Urinary bladder (tissue), 4 donors: ENCODE measurements at places on chromosomes 5 and 9. TPM values are rescaled to one million over a fixed set of nuclear protein-coding genes. Genes with fewer than 3 reads are reported as not detected.

DNA sequence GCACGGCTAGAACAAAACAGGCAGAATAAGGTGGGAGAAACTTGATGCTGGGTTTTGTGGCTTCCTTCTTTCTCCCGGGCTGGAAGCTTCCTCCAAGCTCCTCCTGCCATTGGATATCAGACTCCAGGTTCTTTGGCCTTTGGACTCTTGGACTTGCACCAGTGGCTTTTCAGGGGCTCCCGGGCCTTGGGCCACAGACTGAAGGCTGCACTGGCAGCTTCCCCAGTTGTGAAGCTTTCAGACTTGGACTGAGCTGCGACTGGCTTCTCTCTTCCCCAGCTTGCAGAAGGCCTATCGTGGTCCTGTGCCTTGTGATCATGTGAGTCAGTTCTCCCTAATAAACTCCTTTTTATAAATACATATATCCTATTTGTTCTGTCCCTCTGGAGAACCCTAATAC, 364.4 kb downstream of the DNAH5 start:
- DNase-seq: no peak

DNA sequence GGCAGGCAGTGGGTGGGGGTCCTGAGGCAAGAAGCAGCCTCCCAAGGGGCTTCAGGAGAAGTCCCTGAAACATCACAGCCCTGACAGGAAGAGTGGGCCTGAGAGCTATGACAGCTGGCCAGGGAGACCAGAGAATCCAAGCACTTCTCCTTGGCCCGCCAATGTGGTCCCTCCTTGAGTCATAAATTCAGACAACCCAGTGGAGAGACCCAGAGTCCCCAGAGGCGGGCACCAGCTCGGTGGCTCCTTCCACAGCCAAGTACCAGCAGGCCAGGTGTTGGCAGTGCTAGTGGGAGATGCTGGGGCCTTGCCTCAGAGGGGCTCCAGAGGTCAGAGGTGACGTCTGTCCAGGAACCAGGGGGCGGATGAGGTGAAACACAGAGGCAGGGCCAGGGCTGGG, 1.6 kb upstream of the DOK3 start:
- DNase-seq: no peak

DNA sequence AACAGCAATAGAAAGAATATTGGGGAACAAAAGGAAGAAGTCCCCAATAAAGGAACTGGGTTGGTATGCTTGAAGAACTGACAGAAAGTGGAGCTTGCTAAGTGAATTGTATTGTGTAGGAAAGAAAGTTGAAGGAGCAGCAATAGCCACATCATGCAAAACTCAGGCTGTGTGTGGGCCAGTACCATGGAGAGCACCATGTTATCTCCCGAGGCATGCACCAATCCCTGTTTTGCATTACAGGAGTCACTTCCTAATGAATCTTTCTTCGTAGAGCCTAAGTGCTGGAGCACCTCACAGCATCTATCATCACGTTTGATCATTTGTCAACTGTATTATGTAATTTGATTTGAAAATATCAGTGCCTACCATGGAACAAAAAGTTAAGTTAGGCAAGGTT, 137.7 kb upstream of the NMUR2 start:
- no peak for DNase-seq

The TMEFF1 gene
- 2.0 TPM for total RNA-seq

- no peak for DNase-seq
These were observed 182.7 kb downstream of the PBX3 start for GRCh38 chr9:125929846-125930245.

DNA sequence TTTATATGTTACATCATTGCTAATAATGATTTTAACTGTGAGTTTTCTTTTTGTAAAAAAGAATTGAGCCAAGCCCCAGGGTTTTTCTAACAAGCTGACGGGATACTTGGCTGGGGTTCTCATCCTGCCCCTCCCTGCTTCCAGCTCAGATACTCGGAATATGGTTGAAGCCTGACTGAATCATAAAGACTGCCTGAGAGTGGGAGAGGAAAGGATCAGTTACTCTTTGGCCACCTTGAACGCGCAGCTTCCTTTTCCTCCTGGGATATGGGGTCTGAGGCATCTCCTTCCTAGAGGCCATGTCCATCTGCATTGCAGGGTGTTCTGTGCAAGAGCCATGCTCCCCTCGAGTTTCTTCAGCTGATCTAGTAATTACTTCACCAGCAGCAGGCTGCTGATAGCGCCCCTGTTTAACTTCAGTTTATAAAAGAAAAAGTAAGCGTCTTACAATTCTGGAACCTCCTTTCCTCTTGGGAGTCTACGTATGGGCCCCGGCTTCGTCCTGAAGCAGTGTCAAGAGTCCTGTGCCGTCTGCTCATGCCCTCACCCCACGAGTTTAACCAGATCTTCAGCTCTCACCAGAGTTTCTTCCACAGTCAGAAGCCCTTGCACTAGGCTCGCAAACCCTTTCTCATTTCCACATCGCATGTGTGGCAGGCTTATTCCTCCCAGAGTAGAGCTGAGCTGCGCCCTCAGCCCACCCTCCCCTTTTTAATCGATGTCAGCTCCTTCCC, 130.0 kb downstream of the MVB12B start:
- no peak for DNase-seq

The GABRA6 gene
- total RNA-seq: not detected

DNA sequence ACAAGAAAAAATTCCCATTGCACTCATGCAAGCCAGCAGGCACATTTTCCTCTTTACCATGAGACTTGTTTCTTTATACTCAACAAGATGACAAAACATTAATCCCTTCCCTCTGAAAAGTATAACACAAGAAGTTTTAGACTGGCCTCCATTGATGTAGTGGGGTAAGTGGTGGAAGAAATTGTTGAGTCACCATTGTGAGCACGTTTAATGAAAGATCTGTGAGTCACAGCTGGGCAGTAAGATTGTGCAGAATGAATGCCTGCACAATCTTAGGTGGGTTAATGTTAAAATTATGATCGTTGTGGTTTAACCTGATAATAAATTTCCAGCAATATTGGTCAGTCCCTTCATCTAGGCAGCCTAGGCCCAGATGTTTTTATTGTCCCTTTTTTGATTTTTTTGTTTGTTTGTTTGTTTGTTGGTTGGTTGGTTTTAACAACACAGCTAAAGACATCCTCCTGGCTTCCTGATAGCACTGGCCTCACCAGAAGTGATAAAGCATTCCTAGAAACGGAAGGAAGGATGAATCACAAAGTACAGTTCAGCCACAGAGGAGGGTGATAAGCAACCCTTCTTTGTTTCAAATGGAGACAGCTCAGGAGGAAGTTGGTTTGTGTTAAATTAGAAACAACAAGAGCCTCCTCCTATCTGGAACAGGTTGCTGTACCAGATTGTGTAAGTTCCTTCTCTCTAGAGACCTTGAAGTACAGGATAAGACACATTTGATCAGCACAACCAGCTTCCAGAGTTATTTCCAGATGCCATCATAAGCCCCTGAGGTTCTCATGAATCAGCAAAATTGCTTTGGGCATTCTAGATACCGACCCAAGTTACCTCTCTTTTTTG, 40.3 kb downstream of the SLC24A2 start:
- DNase-seq: no peak

DNA sequence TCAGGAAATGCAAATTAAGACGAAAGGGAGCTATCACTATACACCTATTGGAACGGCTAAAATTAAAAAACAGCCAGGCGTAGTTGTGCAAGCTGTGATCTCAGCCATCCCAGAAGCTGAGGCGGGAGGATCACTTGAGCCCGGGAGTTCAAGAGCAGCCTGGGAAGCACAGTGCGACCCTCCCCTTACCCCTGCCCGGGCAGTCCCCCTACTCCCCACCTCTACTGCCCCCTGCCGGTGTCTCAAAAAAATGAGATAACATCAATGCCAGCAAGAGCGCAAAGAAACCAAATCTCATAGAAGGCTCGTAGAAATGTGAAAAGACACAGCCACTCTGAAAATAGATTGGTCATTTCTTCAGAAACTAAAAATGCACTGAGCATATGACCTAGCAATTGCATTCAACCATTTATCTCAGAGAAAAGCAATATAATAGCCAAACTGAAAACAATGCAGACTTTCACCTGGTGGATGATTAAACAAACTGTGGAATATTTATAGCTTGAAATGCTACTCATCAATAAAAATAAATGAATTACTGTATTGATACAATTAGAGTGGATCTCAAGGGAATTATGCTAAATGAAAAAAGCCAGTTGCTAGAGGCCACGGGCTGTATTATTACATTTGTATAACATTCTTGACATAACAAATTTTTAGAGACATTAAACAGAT, 20.6 kb downstream of the OR2V2 start:
- no peak for DNase-seq

- DNase-seq: no peak
These were observed 191.5 kb upstream of the GNA14 start for GRCh38 chr9:77839459-77840140.

GRCh38 chr5:89246864-89247263, 363.9 kb upstream of the MEF2C start:
- DNase-seq: no peak

DNA sequence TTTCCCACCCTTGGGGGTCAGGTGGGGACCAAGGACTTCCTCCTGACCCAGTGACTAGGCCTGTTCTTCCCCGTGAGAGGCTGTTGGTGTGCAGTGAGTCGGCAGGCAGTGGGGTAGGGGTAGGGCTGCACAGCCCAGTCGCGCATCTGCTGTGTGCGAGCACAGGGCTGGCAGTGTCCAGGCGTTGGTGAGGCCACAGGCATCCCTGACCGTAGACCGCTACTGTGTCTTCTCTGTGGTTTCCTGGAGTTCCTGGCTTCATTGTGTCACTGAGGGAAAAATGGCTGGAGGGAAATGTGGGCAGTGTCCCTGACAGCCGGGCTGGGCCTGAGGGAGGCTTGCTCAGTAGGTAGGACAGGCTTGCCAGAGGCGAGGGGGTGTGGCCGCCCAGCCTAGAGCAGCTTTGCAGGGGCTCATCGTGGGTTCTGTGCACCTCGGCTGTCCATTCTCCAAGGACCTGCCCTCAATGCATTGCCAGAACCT, 95.4 kb downstream of the CACNA1B start:
- DNase-seq: no peak

DNA sequence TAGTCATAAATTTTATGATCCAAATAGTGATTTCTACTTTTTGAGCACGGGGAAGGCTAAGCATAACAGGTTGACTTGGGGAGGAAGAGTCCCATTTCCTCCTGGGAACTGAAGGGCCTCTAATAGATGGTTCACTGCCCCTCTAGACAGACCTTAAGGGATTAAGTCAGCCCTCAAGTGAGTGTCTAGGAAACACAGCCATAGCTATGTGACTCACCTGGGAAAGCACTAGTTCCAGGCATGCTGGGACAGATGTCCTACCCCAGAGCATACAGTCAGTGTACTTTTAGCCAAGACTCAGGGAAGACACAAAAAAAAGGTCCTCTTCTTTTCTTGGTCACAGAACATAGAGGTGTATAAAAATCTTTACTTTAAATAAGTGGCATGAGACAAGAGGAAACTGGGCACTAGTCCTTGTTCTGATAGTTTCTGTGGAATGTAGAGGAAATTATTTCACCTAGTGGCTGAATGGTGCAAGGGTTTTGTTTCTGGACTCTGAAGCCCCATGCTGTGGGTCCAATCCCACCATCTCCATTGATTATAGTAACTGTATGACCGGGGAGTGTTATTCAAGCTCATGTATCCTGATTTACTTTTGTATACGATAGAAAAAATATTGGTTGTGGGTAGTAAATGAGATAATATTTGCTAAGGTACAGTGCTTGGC, 86.0 kb downstream of the NREP start:
- no peak for DNase-seq

The CCL28 gene
- total RNA-seq: 1.4 TPM

The SHISAL2B gene
- not detected for total RNA-seq

DNA sequence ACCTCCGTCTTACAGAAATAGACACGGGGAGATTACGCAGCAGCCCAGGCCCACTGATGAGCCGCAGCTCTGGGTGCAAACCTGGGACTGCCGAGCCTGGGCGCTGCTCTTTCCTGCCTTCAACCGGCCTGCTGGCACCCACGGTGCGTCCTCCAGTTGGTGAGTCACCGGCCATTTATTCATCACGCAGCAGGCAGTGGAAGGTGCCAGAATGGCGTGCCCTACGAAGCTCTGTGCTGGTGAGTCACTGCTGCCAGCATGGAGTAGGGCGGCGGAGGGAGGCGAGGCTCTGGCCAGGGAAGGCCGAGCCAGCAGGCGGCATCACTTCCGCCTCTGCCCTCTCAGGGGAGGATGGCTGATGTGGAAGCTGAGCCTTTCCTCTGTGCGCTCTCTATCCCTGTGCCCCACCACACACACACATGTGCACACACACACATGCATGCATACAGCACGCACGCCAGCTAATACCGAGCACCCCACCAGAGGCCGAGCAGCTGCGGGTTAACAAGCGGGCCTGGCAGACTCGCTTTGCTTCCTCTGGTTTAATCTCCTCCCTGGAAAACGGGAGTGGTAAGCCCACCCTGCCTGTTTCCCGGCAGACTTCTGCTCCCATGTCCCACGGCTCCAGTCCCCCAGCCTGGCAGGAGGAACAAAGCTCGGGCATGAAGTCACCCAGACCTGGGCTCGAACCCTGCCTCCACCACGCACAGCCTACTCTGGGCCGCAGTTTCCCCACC, 39.2 kb downstream of the OLFM1 start:
- DNase-seq: no peak

- no peak for DNase-seq
These were observed 29.6 kb upstream of the CXCL14 start for GRCh38 chr5:135608361-135608760.

DNA sequence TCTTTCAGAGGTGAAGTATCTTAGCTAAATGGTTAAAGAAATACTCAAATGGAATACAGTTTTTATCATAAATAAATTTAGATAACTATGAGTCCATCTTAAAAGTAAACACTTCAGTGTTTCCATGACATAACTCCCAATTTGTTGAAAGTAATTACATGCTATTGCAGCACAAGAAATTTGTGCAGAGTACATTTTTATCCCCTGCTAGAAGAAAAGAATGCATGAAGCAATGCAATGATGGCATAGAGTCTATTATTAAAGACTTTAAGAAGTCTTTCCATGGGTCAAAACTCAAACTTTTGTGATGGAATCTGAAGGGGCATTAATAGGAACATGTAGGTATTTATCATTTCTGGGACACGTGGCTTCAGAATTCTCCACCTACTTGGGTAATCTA, 106.6 kb upstream of the DPYSL3 start:
- no peak for DNase-seq
